ENCODE measurements at places on chromosomes 4 and X. TPM values are rescaled to one million over a fixed set of nuclear protein-coding genes. Genes with fewer than 3 reads are reported as not detected.
A peak's percentile ranks its signal among the peaks of the same experiment; 100 is the strongest.

DNA sequence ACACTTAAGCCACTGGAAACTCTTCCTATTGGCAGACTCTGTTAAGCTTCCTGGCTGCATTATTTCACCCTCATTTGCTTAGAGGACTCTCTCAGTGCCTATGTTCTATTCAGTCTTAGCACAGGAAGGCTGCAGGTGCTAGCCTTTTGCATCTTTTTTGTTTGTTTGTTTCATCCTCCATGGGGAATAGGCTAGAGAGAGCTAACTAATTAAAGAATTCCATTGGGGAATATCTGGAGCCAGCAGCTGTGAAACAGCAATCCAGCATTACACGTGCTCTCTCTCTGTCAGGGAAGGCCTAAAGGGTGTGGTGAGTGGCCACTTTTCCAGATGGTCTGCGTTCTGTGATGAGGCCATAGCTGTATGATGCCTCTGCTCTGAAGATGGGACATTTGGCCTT, 633.6 kb downstream of the SPRY1 start:
- peaks cover 20% of the 10 kb centered on the region for H3K4me1 ChIP-seq
- H3K36me3 ChIP-seq: no peaks in the 10 kb centered on the region
- H3K4me3 ChIP-seq: no peak overlapping the region
- no peak for DNase-seq
- peak overlapping the region; percentile 13 for H3K27ac ChIP-seq

The ASB12 gene
- total RNA-seq: not detected

DNA sequence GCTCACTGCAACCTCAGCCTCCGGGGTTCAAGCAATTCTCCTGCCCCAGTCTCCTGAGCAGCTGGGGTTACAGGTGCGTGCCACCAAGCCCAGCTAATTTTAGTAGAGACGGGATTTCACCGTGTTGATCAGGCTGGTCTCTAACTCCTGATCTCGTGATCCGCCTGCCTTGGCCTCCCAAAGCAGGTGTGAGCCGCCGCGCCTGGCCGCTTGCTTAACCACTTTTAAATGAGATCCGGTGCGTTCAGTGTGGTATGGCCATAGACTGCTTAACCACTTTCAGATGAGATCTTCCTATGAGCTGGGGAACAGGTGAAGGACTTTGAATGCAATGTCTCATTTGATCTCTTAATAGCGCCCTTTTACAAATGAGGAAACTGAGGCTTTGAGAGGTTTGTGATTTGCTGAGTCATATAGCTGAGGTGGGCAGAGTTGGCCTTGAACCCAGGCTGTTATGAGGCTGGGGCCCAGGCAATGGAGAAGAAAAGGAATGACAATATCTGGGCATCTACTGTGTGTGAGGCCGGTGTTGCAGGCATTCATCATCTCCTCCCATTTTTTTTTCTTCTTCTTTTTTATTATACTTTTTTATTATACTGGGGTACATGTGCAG, 41.9 kb upstream of the NSG1 start:
- H3K27me3 ChIP-seq: no peaks in the 10 kb centered on the region
- no peak overlapping the region for H3K4me3 ChIP-seq
- peaks cover 3% of the 10 kb centered on the region for H3K4me1 ChIP-seq
- no peaks in the 10 kb centered on the region for H3K36me3 ChIP-seq

- H3K4me3 ChIP-seq: no peak overlapping the region
- no peak overlapping the region for H3K27ac ChIP-seq
- no peaks in the 10 kb centered on the region for H3K4me1 ChIP-seq
- DNase-seq: no peak
Measured at GRCh38 chrX:37776987-37777325, 2.9 kb upstream of the CYBB start.

GRCh38 chr4:183830438-183830985, 74.6 kb upstream of the STOX2 start:
- no peak overlapping the region for H3K27ac ChIP-seq
- H3K36me3 ChIP-seq: no peaks in the 10 kb centered on the region
- DNase-seq: no peak
- no peak overlapping the region for H3K4me3 ChIP-seq

DNA sequence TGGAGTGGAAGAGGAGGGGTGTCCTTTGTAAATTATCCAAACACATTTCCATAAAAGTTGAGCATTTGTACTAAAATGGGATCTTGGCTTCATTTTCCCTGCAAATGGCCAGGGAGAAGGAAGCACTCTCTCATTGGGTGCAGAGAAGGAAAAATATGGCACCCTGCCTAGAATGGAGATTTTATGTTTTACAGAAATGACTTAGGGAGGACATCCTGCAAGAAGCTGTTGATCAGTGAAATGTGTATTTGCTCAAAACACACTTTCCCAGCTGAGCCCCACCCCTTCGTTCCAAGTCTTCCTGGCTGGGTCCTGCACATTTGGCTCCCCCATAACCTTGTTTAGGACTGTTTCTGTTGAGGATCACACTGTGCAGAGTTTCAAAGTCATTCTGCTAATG, 213.5 kb upstream of the TAPT1 start:
- DNase-seq: no peak
- no peaks in the 10 kb centered on the region for H3K27me3 ChIP-seq
- H3K27ac ChIP-seq: no peak overlapping the region
- no peaks in the 10 kb centered on the region for H3K4me1 ChIP-seq
- no peak overlapping the region for H3K4me3 ChIP-seq

- DNase-seq: no peak
- no peaks in the 10 kb centered on the region for H3K27me3 ChIP-seq
- no peak overlapping the region for H3K4me3 ChIP-seq
- H3K4me1 ChIP-seq: no peaks in the 10 kb centered on the region
- no peaks in the 10 kb centered on the region for H3K36me3 ChIP-seq
Measured at GRCh38 chr4:182042945-182043344, 200.3 kb upstream of the TENM3 start.

- no peaks in the 10 kb centered on the region for H3K36me3 ChIP-seq
- DNase-seq: no peak
- peaks cover 38% of the 10 kb centered on the region for H3K4me1 ChIP-seq
- H3K27ac ChIP-seq: peak overlapping the region; percentile 77
- no peak overlapping the region for H3K4me3 ChIP-seq
Measured at GRCh38 chr4:48654015-48654664, 125.9 kb downstream of the FRYL start.

The PNMA3 gene
- total RNA-seq: 2.6 TPM

GRCh38 chr4:133799717-133800315, 401.8 kb downstream of the PABPC4L start:
- no peaks in the 10 kb centered on the region for H3K4me1 ChIP-seq
- H3K27me3 ChIP-seq: no peaks in the 10 kb centered on the region
- no peak overlapping the region for H3K4me3 ChIP-seq
- no peak for DNase-seq
- H3K36me3 ChIP-seq: no peaks in the 10 kb centered on the region
- H3K27ac ChIP-seq: no peak overlapping the region

The RFC1 gene
- total RNA-seq: 16.4 TPM

- no peak for DNase-seq
- H3K36me3 ChIP-seq: no peaks in the 10 kb centered on the region
- H3K27ac ChIP-seq: no peak overlapping the region
- H3K27me3 ChIP-seq: no peaks in the 10 kb centered on the region
Measured at GRCh38 chrX:84340968-84341367, 153.0 kb upstream of the RPS6KA6 start.

The PNMA6A gene
- 2.9 TPM for total RNA-seq

- H3K27ac ChIP-seq: no peak overlapping the region
- H3K36me3 ChIP-seq: no peaks in the 10 kb centered on the region
- no peak overlapping the region for H3K4me3 ChIP-seq
- DNase-seq: no peak
Measured at GRCh38 chr4:26622913-26623312, 39.0 kb downstream of the TBC1D19 start.

DNA sequence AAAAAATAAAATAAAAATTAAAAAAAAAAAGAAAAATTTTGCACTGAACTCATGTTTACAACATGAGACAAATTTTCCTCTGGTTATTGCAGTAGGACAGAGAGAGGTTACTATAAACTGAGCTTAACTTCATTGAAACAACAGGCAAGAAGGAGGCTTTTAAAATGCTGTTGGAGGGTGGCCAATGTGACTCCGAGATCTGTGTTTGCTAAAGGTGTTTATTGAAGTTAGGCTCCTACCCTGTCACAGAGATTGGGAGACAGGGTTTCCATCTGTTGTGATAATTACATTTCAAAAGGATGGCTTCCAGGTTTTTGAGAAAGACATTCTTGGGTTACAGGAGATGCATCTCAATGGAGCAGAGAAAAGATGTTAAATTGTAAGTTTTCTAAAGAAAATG, 370.5 kb upstream of the HS3ST1 start:
- H3K4me1 ChIP-seq: no peaks in the 10 kb centered on the region
- no peak for DNase-seq
- H3K27me3 ChIP-seq: no peaks in the 10 kb centered on the region
- no peak overlapping the region for H3K4me3 ChIP-seq

The SUPT20HL2 gene
- total RNA-seq: not detected

The C1GALT1C1 gene
- 24.0 TPM for total RNA-seq

DNA sequence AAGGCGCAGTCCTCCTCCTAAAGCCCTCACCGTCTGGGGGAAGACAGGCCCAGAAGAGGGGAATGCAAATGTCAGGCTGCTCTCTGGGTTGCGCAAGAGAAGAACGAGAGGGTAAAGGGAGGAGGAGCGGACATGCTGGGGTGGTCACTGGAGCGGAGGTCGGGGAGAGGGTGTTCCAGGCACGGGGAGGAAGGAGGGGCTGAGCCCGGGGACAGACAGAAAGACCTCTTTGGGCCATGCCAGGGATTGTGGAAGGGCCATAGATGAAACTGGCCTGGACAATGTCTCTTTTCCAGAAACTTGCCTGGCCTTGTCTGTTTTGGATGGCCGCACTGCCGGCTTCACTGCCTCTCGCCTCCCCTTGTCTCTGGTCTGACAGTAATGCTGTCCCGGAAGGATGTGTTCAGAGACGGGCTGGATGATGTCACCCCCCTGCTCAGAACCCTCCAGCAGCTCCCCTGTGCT, 121.0 kb downstream of the SORCS2 start:
- no peaks in the 10 kb centered on the region for H3K36me3 ChIP-seq
- H3K4me3 ChIP-seq: no peak overlapping the region
- H3K27me3 ChIP-seq: no peaks in the 10 kb centered on the region
- no peak overlapping the region for H3K27ac ChIP-seq
- no peak for DNase-seq

The EGF gene
- 7.4 TPM for total RNA-seq

The MAGEA1 gene
- not detected for total RNA-seq

The TMPRSS11D gene
- total RNA-seq: not detected

All from right atrium auricular region (tissue), 2 donors.